Esophagus muscularis mucosa (tissue), 4 donors: ENCODE measurements at places on chromosomes 1 and 21. TPM values are rescaled to one million over a fixed set of nuclear protein-coding genes. Genes with fewer than 3 reads are reported as not detected.

DNA sequence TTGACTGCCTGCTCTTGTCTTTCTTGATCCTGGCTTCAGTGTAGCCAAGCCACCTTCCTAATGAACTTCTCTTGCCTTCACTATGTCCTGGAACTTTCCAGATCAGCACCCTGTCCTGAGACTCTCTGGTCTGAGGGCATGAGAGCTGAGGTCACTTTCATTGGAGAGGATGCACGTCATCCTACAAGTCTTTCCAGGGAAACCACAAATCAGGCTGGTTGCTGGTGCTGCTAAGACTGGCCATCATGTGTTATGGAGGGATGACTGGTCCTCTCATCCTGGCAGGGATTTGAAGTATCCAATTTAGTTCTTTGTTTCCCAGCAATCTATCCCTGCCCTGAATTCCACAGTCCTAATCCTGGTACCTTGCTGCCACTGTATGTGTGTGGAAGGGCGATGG is 228.6 kb downstream of the GPATCH2 start:
- no peak for DNase-seq
- H3K36me3 ChIP-seq, result no peaks in the 10 kb centered on the region
- no peaks in the 10 kb centered on the region for H3K4me1 ChIP-seq
- H3K27me3 ChIP-seq, result no peaks in the 10 kb centered on the region

DNA sequence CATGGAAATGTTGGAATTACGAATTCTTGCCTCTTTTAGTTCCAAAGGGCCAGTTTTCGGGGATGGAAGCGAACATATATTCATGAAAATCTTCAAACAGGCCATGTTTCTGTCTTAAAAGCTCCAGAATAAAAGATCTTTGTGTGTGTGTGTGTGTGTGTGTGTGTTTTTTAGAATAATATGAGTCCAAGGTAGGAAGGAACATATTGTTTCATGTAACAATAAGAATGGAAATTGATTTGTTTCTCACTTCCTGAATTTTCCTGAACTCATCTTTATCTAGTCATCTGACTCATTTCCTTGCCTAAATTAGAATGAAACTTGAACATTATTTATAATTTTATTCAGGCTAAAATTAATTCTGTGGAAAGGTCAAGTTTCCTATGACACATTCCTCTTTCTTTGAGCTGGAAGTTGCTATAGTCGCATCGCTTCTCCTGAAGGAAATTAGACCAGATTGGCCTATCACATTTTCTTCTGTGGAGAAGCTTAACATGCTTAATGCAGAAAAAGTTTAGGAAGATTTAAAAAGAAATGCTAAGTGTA is 805.1 kb upstream of the ADAMTS5 start:
- H3K4me1 ChIP-seq, result peaks cover 6% of the 10 kb centered on the region
- no peak for DNase-seq
- H3K27ac ChIP-seq, result no peak overlapping the region
- no peak overlapping the region for H3K4me3 ChIP-seq
- no peaks in the 10 kb centered on the region for H3K36me3 ChIP-seq
- no peaks in the 10 kb centered on the region for H3K27me3 ChIP-seq

TARDBP gene
- total RNA-seq, result 74.9 TPM

DNA sequence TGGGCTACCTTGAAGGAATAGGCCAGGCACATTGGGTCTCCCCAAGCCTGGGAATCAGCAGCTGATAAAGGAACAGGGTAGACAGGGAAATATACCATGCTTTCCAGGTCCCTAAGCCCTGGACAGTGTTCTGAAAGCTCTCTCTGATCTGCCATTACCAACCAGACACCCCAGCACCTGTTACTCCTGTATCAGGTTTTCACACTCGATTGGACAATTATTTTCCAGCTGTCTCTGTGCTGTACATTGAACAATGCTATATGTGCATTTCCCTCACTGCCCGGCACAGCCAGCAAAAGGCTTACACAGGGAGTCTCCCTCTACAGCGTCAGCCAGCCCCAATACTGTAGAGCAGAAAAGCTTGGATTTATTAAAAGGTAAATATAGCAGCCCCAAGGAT is 4.7 kb downstream of the CFAP45 start:
- H3K36me3 ChIP-seq, result no peaks in the 10 kb centered on the region
- DNase-seq, result no peak
- no peak overlapping the region for H3K27ac ChIP-seq
- no peaks in the 10 kb centered on the region for H3K27me3 ChIP-seq
- peaks cover 16% of the 10 kb centered on the region for H3K4me1 ChIP-seq

PKP1 gene
- 0.83 TPM for total RNA-seq

AGMAT gene
- total RNA-seq, result not detected

DNA sequence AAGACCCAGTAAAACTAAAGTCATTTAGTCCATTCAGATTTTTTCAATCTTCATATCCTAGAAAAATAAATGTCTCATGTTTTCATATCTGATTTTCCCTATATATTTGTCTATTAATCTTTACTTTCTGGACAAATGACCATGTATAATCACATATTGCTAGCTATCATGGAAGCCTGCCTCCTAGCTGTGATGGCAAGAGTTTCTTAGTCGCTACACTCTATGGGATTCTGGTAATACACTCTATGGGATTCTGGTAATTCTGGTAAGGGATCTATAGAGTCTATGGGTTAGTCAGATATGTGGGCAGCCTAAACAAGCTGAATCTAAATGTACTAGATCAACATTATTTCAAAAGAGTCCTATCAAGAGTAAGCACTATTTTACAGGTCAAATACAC is 198.7 kb upstream of the LHX8 start:
- no peaks in the 10 kb centered on the region for H3K36me3 ChIP-seq
- no peaks in the 10 kb centered on the region for H3K27me3 ChIP-seq
- no peaks in the 10 kb centered on the region for H3K4me1 ChIP-seq

GRCh38 chr1:13967707-13968106 is 267.7 kb downstream of the PRDM2 start:
- no peak overlapping the region for H3K4me3 ChIP-seq
- no peaks in the 10 kb centered on the region for H3K4me1 ChIP-seq
- no peak for DNase-seq
- no peak overlapping the region for H3K27ac ChIP-seq
- H3K27me3 ChIP-seq, result peaks cover 10% of the 10 kb centered on the region

DNA sequence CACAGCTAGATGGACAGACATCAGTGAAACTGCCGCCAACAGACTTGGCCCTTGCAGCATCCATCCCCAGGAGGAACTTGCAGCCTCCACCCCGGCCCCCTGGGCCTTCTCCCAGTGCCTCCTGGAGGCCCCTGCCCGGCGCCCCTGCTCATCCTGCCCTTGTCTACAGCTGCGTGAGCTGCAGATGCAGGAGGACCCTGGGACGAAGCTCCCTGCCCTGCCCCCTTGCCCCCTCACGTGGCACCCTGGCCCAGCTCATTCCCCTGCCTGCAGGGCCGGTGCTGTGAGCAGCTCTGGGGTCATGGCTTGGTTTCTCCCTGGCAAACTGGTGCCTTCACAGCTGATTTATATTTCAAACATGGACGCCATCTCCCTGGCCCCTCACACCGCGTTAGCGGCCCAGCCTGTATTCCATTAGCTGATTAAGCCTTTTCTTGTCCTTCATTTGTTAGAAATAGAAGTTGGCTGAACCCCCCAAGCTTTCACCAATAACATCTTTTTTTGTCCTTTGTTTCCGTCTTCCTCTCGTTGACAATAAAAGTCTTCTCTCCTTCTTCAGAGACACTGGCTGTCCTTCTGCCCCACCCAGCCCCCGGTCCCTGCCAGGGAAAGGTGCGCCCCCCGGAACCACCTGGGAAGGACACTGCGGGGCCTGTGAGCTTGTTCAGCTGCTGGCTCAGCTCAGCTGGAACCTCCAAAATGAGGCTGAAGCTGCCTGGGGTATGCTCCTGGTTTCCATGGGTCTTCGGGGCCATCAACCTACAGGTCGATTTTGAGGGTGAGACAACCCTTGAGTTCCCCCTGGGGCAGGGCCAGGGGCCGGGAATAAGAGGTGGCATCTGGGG is 34.0 kb upstream of the SLC19A1 start:
- peaks cover 9% of the 10 kb centered on the region for H3K4me1 ChIP-seq
- no peak for DNase-seq
- H3K27ac ChIP-seq, result no peak overlapping the region
- no peaks in the 10 kb centered on the region for H3K27me3 ChIP-seq
- no peak overlapping the region for H3K4me3 ChIP-seq

DNA sequence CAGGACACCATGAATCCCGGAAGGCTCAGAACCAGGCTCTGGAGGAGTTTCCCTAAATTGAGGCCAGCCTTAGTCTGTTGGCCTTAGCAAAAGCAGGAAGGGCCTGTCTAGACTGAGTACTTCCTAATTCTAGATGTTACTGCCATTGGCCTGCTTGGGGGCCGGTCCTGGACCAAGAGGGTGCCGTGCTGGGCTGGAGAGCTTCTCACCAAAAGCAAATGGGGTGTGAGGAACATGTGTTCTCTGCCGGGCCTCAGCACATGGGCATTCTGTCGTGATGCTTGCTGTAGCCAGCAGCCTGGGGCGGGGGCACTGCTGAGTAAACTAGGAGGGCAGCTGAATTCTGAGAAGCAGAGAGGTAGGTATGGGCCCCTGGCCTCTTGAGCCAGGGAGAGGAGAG is 35.7 kb upstream of the MAN1C1 start:
- no peak overlapping the region for H3K27ac ChIP-seq
- no peak overlapping the region for H3K4me3 ChIP-seq
- DNase-seq, result no peak

DNA sequence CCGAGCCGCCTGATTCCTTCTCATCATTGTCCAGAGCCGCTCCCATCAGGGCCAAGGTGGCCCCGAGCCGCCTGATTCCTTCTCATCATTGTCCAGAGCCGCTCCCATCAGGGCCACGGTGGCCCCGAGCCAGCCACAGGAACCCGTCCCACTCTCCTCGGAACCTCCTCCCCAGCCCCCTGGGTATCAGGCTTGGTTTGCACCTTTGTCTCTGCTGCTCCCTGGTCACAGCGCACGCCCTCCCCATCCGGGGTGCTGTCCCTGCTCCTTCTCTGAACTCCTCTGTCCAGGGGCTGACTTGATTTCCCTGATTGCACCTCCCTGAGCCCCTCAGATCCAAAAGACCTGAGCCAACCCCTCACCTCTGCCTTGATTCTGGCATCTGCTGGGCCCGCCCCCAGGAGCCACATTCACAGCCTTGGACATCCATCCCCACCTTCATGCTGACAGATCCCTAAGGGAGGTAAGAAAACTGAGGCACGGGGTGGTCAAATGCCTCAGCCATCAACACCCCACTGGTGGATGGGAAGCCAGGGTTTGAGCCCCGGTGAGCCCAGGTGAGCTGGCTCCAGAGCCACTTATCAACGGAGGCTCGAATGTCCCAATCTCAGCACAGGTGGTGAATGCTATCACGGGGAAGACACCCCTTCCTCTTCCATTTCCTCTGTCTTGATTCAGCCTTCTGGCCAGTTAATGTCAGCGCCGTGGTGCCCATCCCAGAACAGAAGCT is 25.6 kb upstream of the COL18A1 start:
- H3K4me3 ChIP-seq, result no peak overlapping the region
- H3K27ac ChIP-seq, result no peak overlapping the region
- no peaks in the 10 kb centered on the region for H3K27me3 ChIP-seq
- no peaks in the 10 kb centered on the region for H3K4me1 ChIP-seq
- DNase-seq, result no peak

- DNase-seq, result no peak
- H3K4me1 ChIP-seq, result peaks cover 5% of the 10 kb centered on the region
- H3K4me3 ChIP-seq, result no peak overlapping the region
- no peaks in the 10 kb centered on the region for H3K36me3 ChIP-seq
Measured at GRCh38 chr1:244104309-244105060, 53.4 kb downstream of the ZBTB18 start.

DNA sequence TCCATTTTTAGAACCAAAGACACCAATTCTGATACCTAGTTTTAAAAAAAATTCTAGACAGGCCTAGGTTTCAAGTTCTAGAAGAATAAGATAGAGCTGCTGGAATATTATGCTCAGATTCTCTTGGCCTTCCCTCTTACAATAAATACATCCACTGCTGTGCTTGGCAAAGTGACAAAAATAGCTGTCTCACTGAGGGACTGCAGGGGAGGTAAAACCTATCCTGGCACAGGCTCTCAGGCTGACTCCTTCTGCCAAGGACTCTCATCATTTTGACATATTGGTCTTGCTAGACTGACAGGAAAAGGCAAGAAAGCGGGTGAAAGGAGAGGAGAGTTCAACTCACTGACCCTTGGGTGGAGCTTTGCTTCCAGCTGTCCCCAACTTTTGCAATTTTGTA is 197.0 kb upstream of the LHX8 start:
- H3K27ac ChIP-seq, result no peak overlapping the region
- no peaks in the 10 kb centered on the region for H3K36me3 ChIP-seq
- no peak overlapping the region for H3K4me3 ChIP-seq
- DNase-seq, result no peak

GRCh38 chr21:17612023-17612564 is 607 bp downstream of the BTG3 start:
- peak overlapping the region; percentile 92 for H3K4me3 ChIP-seq
- H3K27ac ChIP-seq, result peak overlapping the region; percentile 93
- H3K4me1 ChIP-seq, result peaks cover 7% of the 10 kb centered on the region

TMEM59 gene
- total RNA-seq, result 316 TPM

- no peaks in the 10 kb centered on the region for H3K27me3 ChIP-seq
- H3K4me1 ChIP-seq, result no peaks in the 10 kb centered on the region
- no peaks in the 10 kb centered on the region for H3K36me3 ChIP-seq
Measured at GRCh38 chr1:45876000-45876617, 72.7 kb downstream of the MAST2 start.

HTR6 gene
- total RNA-seq, result not detected

GRCh38 chr1:215932558-215932957 is 365.5 kb downstream of the KCTD3 start:
- no peaks in the 10 kb centered on the region for H3K36me3 ChIP-seq
- no peaks in the 10 kb centered on the region for H3K27me3 ChIP-seq
- no peaks in the 10 kb centered on the region for H3K4me1 ChIP-seq
- DNase-seq, result no peak

CHRM3 gene
- total RNA-seq, result 118 TPM

DNAJC6 gene
- 4.4 TPM for total RNA-seq

BSND gene
- total RNA-seq, result not detected

GRCh38 chr1:101847626-101848025 is 149.1 kb downstream of the OLFM3 start:
- H3K4me1 ChIP-seq, result no peaks in the 10 kb centered on the region
- H3K27me3 ChIP-seq, result no peaks in the 10 kb centered on the region
- H3K27ac ChIP-seq, result no peak overlapping the region
- DNase-seq, result no peak

LMX1A gene
- total RNA-seq, result 0.32 TPM

- no peak overlapping the region for H3K4me3 ChIP-seq
- no peaks in the 10 kb centered on the region for H3K36me3 ChIP-seq
- DNase-seq, result peak; percentile 90
- peaks cover 12% of the 10 kb centered on the region for H3K4me1 ChIP-seq
Measured at GRCh38 chr1:29679828-29680558, 443.7 kb downstream of the PTPRU start.

RGS5 gene
- total RNA-seq, result 278 TPM

DNA sequence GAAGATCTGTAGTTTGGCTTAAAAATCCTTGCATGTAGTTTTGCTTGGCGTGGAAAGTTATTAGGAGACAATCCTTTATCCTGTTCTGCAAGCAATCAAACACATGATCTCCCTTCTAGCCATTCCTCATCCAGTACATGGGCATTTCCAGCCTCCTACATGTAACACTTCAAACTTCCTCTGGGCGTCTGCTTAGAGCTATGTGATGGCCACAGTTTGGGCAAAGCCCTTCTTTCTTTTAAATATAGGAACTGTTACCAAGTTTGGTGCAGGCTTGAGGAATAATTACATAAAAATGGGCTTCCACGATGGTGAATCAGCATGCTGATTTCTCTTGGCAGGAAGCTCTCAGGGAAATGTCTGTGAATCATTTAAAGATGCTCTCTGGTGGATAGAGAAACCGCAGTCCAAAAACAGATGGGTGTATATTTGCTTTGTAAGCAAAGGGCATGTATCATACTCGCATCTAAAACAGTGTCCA is 176.9 kb upstream of the FMN2 start:
- H3K27ac ChIP-seq, result peak overlapping the region; percentile 22
- H3K4me3 ChIP-seq, result no peak overlapping the region
- H3K4me1 ChIP-seq, result peaks cover 35% of the 10 kb centered on the region
- no peaks in the 10 kb centered on the region for H3K36me3 ChIP-seq
- peak; percentile 88 for DNase-seq
- H3K27me3 ChIP-seq, result no peaks in the 10 kb centered on the region

FTCD gene
- total RNA-seq, result 1.2 TPM
